Mucosa of gallbladder (tissue), 1 donor: ENCODE measurements at places on chromosomes 7 and 10.

- DNase-seq, result no peak
Observed at GRCh38 chr7:134513169-134513752, 14.1 kb upstream of the AKR1B10 start.

DNA sequence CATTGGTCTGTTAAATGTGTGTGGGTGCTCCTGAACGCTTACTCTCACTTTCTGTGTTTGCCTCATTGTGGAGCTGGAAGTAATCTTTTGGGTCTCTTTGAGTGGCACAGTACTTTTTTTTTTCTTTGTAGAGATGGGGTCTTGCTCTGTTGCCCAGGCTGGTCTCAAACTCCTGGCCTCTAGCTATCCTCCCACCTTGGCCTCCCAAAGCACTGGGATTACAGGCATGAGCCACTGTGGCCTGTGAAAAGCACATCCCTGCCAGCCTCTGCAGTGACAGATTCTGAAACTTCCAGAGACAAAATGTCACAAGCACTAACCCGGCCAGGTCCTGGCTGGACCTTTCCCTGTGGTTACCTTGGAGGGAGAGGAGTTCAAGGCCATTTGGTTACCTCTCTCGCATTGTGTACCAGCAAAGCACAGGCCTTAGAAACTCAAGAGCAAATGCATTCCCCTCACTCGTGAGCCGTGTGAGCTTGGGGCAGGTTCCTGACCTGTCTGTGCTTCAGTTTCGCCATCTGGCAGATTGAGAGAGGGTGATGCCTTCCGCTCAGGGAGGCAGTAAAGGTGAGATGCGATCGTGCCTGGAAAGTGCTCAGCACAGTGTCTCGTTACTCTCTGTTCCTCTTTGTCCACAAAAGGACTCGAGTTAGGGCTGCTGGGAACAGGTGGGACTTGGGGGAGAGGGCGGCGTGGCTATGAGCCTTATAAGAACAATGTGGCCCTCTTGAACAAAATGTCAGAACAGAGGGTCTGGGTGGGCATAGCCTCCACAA, 72.6 kb upstream of the SEPHS1 start:
- no peak for DNase-seq

DNA sequence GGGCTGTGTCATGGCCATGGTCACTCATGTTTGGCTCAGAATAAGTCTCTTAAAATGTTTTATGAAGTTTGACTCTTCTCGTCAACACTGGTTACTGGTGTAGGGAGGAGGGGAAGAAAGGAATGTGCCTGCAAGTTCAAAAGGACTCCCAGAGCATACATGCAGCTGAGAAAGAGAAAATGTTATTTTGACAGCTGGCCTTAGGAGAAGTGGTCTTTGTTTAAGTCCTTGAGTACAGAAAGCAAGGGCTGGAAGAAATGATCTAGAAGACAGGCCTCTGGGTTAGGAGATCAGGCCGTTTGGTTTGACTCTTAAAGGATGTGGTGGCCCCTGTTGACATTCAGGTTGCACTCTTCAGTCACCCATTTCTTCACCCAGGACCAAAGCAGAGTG, 245.5 kb downstream of the REEP3 start:
- no peak for DNase-seq

DNA sequence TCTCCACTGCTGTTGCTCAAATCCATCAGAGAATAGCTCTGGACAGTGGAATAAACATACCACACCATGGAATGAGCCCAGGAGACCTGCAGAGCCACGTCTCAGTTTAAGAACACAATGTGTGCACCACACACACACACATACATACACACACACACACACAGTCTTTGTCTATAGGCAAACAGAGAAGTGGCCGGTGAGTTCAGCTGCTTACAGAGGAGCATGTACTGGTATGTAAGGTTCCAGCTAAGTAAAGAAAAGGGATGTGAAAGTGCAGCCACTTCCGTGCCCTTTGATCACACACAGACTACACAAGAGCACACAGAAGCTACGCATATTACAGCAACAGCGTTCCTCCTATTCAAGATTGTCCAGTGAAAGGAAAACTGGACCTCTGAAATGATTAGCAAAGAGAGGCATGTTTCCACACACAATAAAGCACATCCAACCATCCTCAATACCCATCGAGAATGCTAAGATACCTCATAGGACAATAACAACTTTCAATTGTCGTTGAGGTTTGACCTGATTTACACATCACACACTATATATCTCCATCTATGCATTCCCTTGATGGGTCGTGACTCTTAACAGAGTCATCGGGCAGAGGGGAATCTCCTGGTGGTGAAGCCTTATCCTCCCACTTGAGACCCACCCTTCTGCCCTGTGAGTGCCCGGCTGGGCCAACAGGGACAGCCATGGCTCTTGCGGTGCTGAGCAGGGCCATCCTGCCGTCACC, 23.6 kb downstream of the SLC35B4 start:
- DNase-seq, result peak; percentile 57

- no peak for DNase-seq
Observed at GRCh38 chr7:90891529-90891928, 295.4 kb downstream of the CDK14 start.

GRCh38 chr7:88500131-88500530, 193.4 kb upstream of the STEAP4 start:
- DNase-seq, result no peak

DNA sequence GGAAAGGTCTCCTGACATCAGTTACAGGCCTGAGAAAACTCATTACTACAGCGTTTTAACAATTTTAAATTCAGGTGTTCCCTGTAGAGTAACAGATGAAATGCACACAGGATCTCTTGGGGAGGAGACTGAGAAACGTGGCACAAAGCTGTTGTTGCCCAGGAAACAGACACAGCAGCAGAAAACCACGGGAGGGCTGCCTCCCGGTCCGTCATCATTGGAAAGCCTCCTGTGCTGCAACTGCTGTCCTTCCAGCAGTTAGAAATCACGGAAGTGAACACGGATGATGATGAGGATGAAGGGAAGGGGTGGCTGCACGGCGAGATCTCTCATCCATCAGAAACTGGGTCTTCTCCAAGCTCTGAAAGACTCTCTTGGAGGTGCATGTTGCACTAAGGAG, 94.6 kb upstream of the RNF32 start:
- no peak for DNase-seq

- DNase-seq, result peak; percentile 34
Observed at GRCh38 chr7:82319674-82320118, 123.9 kb downstream of the CACNA2D1 start.

DNA sequence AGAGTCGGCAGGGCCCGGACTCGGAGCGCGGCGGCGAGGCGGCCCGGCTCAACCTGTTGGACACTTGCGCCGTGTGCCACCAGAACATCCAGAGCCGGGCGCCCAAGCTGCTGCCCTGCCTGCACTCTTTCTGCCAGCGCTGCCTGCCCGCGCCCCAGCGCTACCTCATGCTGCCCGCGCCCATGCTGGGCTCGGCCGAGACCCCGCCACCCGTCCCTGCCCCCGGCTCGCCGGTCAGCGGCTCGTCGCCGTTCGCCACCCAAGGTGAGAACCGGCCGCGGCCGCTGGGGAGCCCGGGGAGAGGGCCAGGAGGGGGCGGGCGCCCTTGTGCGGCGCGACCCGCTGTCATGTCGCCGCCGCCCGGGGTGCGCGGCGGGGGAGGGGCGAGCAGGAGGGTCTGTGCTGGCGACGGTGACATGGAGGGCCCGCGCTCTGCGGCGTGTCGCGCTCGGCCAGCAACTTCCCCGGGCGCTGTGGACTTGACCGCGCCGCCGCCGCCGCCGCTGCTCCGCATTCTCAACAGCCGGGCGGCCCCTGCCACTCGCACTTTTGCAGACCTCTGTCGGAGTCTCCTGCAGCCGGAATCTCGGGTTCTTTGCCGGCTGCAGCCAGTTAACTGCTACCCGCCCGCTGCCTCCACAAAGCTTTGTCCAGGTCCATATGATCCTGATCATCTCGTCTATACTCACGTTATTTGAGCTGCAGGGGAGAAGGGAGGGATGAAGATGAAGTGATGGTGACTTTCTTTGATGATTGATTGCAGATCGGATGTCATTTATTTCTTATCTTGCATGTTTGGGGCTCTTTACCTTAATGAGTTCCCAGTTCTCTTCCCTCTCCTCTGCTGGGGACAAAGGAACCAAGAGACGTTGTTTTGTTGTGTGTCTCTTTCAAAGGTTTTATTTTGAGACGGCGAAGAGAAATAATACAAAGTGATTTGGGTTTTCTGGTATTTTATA, 869 bp downstream of the TRIM24 start:
- DNase-seq, result peak; percentile 44

GRCh38 chr7:29809533-29810155, 3.3 kb downstream of the WIPF3 start:
- DNase-seq, result no peak

GRCh38 chr7:21461282-21461681, 33.4 kb downstream of the SP4 start:
- no peak for DNase-seq

GRCh38 chr10:112203328-112204076, 19.9 kb upstream of the GPAM start:
- DNase-seq, result no peak

GRCh38 chr7:31971049-31971667, 99.0 kb downstream of the PDE1C start:
- DNase-seq, result no peak

DNA sequence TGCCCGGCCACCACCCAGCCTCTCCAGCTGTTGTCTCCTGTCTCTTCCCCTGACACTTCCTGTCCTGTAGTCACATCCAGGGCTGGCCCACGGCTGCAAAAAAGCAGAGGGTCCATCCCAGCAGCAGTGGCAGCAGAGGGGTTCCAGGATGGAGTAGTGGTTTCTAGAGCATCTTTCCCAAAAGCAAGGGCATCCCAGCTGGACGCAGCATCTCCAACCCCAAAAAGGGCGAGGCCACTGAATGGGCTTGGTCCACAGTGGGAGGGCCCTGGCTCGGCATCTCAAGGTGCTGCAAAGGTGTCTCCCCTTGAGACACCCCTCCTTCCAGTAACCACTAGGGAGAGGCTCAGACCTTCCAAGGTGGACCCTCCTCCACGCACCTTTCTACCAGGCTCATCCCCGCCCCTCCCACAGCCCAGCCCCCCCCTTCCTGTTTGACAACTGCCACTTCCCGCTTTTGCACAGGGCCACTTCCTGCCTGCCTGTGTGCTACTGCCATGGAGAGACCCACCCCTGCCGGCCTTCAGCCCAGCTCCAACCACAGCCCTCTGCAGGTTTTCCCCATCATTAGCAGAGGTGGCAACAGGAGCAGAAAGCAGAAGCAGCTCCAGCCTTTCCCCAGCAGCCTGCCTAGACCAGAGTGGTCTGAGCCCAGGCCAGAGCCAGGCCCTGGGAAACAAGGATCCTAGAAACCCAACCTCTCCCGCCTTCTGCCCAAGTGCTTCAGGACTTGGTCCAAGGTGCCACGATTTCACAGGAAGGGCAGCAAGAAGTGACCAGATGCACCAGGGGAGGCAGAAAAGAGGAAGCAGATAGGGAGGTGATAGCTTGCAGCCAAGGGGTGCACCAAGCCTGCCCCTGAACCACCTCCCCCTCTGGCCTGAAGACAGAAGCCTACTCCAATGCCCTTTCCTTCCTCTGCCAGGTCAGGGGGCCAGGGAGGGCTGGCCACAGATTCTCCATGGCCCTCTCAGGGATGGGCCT, 8.6 kb downstream of the CAMK2G start:
- DNase-seq, result no peak

DNA sequence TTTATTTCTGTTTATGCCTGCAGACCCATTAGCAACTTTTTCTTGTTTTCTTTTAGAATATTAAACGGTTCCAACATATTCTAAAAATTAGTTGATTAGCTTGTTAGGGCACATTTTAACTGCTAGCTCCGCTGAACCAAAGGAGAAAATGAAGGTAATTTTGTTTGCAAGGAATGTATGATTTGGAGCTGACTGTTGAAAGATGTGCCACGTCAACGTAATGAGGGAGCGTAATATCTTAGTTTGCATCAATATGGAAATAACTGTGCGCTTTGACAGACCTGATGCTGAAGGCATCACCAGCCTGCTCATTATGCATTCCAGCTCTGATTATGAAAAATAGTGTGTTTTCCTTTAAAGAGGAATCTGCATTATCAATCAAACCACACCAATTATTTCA, 102.0 kb upstream of the CTBP2 start:
- DNase-seq, result no peak

- no peak for DNase-seq
Observed at GRCh38 chr7:94980418-94981142, 73.2 kb downstream of the PPP1R9A start.

DNA sequence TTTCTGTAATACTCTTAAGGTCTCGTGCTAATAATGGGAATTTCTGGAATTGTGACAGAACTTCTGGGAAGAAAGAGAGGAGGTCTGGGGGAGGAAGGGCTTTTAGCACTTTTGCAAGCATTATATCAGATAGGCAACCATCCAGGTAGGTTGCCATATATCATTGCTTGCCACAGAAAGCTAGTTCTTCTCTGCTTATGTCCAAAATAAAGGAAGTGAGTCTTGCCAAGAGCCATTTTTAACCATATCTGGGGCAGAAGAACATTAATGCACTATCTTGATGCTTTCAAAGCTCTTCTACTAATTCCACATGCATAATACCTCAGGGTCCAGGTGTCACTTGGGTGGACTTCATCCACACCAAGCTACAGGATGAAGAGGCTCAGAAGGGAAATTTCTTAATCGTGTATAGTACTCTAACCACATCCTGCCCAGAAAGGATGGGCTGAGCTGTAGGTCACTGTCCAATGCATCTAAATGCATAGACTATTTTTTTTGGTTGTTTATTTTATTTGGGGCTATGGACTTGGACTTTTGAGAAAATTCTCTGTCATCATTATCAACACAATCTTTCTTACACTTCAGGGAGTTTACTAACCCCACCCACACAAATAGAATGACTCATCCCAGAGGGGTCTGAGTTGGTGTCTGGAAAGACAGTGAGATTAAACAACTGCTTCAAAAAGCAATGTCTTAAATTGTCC, 68.9 kb upstream of the ADO start:
- DNase-seq, result no peak

DNA sequence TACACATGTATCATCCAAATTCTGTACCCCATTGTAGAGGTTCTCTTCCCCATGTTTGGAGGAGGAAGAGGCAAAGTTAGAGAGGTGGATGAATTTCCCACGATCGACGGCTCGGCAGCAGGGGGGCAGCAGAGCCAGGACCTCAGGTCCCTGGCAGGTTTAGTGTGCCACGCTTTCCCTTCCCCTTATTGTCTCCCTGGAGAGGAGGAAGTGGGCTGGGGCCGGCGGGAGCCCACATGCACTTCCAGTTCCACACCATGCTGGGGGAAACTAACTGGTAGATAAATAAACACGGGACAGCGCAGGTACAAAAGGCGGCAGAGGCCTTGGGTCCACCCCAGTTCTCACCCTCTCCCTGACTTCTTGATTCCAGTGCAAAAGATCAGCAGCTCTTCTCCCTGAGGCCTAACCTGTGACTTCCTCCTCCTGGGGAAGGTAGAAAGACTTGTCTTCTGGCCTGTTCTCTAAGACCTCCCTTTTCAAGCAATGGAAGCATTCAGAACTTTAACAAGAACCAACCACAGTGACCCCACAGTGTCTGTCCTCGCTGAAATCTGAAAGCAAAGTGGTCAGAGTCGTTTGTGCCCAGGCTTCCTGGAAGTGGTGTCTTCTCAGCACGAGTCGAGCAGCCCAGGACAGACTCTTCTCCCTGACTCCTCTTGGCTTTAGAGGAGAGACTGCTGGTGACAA, 30.5 kb upstream of the SRGN start:
- DNase-seq, result peak; percentile 27

- DNase-seq, result no peak
Observed at GRCh38 chr10:132788180-132788830, 2.4 kb upstream of the NKX6-2 start.

GRCh38 chr7:151083071-151083823, at the start of gene TMUB1:
TSS of gene TMUB1 (minus strand) at chr7:151083493. CDS start at chr7:151082563, 930 bp downstream.
- DNase-seq, result peak; percentile 72

GRCh38 chr10:68848806-68849205, 21.5 kb downstream of the STOX1 start:
- DNase-seq, result no peak
